ENCODE measurements at places on chromosomes 12 and 14.

GRCh38 chr12:5648692-5649359, 216.9 kb downstream of the NTF3 start:
- DNase-seq, result peak; percentile 3

- no peak for DNase-seq
These were observed 683.2 kb upstream of the FOXG1 start for GRCh38 chr14:28083389-28083788.

GRCh38 chr12:98763656-98764055, 118.6 kb downstream of the APAF1 start:
- no peak for DNase-seq

- no peak for DNase-seq
These were observed 404.9 kb downstream of the FLRT2 start for GRCh38 chr14:85934886-85935254.

DNA sequence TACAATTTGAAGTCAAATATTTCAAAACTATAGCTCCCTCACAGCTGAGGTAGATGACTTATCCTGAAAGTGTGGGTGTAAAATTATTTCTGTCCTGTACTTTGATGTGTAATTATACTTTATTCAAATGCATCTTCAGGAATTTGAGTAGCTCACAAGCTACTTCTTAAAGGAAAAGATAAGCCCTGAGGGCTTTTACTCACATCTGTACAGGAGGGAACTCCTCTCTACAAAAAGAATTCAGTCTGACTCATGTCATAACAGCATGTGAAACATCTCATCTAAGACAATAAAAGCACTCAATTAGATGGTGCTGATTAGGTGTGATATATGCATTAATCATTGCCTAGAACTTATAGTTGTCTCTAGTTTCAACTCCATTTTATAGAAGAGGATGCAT, 452.0 kb downstream of the PRKD1 start:
- DNase-seq, result no peak

GRCh38 chr14:22509036-22509709, 79.9 kb downstream of the DAD1 start:
- DNase-seq, result no peak

- peak; percentile 81 for DNase-seq
These were observed 3.8 kb downstream of the CCDC88C start for GRCh38 chr14:91413547-91414474.

- DNase-seq, result no peak
These were observed 306.6 kb upstream of the ATP2B1 start for GRCh38 chr12:90015228-90015627.

- no peak for DNase-seq
These were observed 46.5 kb downstream of the BTBD7 start for GRCh38 chr14:93286212-93286890.

DNA sequence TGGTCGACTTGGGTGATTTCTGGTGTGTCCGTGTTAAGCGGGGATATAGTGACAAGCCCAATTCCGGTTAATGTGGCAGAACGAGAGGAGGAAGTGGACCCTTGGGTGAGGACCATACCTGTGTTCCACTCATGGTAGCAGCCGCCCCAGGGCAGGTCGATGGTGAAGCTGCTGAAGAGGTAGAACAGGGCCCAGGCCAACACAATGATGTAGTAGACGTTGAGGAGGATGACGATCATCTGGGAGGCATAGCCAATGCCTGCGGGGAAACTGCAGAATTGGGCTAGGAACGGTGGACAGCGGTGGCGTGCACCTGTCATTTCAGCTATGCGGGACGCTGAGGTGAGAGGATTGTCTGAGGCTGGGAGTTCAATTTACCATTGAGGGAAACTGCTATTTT, 20.1 kb downstream of the SLC6A13 start:
- no peak for DNase-seq

DNA sequence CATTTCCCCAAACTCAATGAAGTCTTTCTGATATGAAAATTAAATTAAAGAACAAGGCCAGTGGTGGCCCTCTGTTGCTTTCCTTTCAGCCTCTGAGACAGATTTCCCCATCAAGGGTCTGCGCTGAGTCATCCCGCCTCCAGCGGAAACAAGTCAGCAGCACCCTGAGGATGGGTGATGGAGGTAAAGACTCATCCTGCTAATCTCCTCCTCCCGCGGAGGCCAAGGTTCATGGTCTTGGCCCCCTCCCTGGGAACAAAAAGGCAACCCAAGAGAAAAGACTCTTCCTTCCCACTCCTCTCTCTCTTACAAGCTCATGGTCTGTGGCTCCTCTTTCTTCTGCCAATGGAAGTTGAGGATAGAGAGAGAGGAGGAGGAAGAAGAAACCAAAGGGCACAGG, 9.0 kb upstream of the NUMB start:
- DNase-seq, result no peak

- DNase-seq, result no peak
These were observed 706.9 kb upstream of the STXBP6 start for GRCh38 chr14:25756876-25757275.

Measured in NCI-H1436 (cell line).